ENCODE measurements at places on chromosomes 11 and 22.

DNA sequence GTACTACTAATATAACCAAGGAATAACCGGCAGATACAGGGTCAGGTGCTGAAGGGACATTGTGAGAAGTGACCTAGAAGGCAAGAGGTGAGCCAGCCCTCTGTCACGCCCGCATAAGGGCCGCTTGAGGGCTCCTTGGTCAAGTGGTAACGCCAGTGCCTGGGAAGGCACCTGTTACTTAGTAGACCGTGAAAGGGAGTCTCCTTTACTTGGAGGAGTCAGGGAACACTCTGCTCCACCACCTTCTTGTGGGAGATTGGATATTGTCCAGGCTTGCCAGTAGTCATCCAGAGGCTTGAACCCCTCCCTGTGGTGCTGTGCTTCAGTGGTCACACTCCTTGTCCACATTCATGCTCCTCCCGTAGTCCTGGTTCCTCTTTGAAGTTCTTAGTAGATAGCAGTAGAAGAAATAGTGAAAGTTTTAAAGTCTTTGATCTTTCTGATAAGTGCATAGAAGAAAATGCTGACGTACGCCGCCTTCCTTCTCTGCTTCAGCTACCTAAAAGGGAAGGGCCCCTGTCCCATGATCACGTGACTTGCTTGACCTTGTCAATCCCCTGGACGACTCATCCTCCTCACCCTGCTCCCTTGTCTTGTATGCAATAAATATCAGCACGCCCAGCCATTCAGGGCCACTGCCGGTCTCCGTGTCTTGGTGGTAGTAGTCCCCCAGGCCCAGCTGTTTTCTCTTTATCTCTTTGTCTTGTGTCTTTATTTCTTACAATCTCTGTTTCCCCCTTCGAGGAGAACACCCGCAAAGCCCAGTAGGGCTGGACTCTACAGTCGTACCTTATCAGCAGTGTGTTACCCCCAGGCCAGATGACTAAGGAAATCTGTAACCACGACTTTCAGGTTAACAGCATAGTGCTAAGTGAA, 6.1 kb downstream of the NUP50 start:
- DNase-seq: peak; percentile 62

GRCh38 chr22:46129390-46130041, 20.8 kb upstream of the PPARA start:
- DNase-seq: no peak

- DNase-seq: no peak
These were observed 23.0 kb downstream of the OTOG start for GRCh38 chr11:17570034-17570433.

- DNase-seq: no peak
These were observed 266.1 kb downstream of the CADM1 start for GRCh38 chr11:115238086-115238485.

GRCh38 chr22:42805998-42806830, 50.9 kb downstream of the ARFGAP3 start:
- no peak for DNase-seq

GRCh38 chr11:66272596-66272995, 4.2 kb downstream of the RAB1B start:
- DNase-seq: no peak

GRCh38 chr22:17672417-17672991, 33.9 kb downstream of the BCL2L13 start:
- DNase-seq: peak; percentile 24

DNA sequence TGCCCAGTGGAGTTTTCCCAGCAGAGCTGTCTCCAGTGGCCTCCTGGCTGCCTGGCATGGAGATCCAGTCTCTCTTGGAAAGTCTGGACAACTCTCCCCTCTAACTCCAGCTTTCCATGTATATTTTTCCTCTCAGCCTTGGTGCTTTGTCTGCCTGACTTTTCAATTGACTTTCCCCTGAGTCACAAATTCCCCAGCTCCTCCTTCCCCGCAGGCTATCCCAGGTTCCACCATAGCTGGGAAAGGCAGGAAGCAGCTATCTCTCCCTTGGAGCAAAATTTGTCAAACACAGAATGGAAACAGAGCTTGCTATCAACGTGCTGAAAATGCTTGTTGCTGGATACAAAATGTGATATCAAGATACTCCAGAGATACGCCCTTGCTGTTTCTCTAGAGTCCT, 384.8 kb downstream of the TMEM135 start:
- no peak for DNase-seq

GRCh38 chr11:115552773-115553438, 48.7 kb upstream of the CADM1 start:
- DNase-seq: no peak

DNA sequence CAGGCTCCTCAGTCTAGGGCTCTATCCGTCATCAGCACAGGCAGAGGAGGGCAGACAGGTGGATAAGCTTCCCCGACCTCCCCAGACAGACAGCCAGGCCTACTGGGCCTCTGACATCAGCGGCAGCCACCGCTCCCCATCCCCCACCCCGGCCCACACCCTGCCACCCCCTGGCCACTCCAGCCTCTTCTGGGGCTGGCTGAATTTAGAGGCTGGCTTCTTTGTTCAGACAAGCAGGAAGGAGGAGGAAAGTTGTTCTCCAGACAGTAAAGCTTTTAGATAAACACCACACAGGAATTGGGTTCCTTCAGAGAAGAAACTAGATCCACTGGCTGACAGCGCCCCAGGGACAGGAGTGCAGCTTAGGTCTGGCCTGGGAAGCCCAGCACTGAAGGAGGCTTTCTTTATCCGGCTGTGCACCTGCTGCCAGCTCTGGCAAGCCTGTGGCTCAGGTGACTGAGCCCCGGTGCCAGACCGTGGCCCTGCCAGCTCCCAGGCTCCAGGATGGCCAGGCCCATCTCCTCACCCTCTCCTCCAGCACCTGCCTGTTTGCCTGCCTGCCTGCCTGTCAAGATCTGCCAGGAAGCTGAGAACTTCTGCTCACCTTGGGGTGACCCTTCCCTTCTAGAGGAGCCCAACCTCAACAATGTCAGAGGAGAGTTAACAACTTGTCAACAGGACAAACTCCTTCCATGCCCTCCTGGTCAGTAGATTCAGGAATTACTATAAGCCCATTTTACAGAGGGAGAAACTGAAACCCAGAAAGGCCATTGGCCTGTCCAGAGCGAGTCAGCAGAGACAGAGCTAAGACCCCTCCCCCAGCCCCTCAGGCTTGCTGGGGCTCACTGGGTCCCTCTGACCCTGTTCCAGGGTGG, 44.0 kb upstream of the KLHL35 start:
- DNase-seq: no peak

DNA sequence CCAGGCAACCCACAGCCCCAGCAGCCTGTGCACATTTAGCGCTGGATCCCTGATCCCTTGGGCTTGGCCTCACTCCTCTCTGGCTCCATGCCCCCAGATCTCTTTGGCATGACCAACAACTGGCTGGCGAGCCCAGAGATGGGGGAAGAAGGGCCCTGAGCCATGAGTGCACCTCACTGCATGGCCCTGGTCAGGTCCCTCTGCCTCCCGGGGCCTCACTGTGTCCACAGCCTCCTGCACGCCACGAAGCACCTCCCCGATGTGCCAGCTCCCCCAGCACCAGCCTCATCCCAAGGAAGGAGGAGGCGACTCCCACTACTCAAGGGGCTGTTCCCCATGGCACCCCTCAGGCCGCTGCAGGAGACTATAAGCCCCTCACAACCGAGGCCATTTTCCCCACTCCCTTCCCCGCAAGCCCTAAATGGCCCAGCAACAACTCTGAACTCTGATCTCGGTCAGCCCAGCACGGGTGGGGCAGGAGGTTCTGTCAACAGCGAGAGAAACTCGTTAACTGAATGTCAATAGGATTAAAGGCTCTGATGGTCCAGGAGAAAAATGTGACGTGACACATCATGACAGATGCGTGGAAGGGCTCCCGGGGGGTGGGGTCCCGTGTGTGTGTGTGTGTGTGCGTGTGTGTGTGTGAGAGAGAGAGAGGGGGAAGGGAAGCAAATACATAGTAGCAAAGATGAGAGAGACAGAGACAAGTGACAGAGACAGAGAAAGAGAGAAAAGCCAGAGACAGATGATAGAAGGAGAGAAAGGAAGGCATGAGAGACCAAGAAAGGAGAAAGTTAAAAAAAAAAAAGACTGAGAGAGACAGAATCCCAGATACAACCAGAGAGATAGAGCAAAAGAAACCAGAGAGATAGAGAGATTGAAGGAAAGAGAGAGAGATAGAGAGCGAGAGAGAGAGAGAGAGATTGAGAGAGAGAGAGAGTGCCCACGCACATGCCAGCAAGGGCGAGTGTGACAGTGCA, 28.4 kb upstream of the SYT7 start:
- DNase-seq: no peak

- DNase-seq: no peak
These were observed 58.2 kb upstream of the RRAS2 start for GRCh38 chr11:14417186-14417585.

GRCh38 chr11:44067266-44067665, 1.2 kb downstream of the ACCS start:
- DNase-seq: no peak

DNA sequence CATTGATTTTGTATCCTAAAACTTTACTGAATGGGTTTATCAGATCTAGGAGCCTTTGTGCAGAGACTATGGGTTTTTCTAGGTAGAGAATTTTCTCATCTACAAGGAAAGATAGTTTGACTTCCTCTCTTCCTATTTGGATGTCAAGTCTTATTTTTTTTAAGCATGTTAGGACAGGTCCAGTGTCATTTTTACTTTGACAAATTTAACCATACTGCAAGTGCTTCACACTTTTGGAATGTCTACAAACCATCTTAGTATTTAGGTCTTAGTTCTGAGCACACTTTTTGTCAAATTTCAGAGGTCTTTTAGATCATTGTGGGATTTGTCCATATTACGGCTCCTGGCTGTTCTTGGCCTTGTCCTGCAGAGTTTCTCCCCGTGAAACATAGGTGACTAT, 715.2 kb upstream of the RAG2 start:
- no peak for DNase-seq

GRCh38 chr22:38228873-38229740, 27.3 kb downstream of the MAFF start:
- no peak for DNase-seq

- DNase-seq: peak; percentile 23
These were observed 1.3 kb downstream of the CSNK1E start for GRCh38 chr22:38315823-38316363.

- DNase-seq: peak; percentile 49
These were observed 2.3 kb downstream of the TSPAN4 start for GRCh38 chr11:844693-845644.

All from activated CD4-positive, alpha-beta T cell treated with anti-CD3 and anti-CD28 coated beads for 36 hours (primary cell).